ENCODE measurements at places on chromosomes 4 and X.

- no peak for DNase-seq
These were observed 47.3 kb downstream of the SEPSECS start for GRCh38 chr4:25112995-25113380.

- no peak for DNase-seq
These were observed 50.0 kb downstream of the GALNT7 start for GRCh38 chr4:173218411-173219125.

GRCh38 chr4:108149588-108150380 lies 18.9 kb downstream of the LEF1 start:
- DNase-seq: no peak

DNA sequence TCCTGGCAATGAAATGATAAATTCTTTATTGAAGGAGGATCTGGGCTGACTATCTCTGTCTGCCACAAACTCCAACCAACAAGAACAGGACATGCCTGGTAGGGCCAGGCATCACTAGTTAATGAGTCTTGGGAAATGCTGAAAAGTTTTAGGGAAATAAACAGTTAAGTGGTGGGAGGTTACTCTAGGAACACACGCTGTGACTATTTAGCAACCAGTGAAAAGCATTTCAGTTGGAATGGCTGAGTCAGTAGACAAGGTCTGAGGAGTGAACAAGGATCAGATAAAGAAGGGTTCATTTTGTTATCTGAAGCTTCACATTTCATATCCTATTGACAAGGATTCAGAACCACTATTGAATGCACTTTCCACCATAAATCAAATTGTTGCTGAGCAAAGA lies 394.9 kb upstream of the BOD1L1 start:
- DNase-seq: no peak

GRCh38 chr4:3877236-3877635 lies 111.1 kb downstream of the ADRA2C start:
- DNase-seq: no peak

DNA sequence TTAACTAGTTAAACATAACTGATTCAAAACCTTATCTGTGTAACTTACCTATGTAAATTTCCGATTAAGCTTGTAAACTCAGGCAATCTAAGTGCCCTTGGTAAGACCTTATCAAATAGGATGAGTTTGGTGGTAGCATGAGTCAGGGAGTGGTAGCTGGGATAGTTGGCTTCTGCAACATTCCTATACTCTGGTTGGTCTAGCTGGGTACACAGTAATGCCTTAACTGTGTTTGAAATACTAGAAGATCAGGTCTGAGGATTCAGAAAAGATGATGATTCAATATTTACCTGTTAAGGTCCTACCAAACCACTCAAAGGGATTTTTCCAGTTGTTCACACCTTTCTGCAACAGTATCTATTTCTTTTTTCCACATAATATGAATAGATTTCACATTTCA lies 5.3 kb downstream of the YIPF7 start:
- no peak for DNase-seq

GRCh38 chr4:59729321-59729720 lies 1470.8 kb upstream of the ADGRL3 start:
- DNase-seq: no peak

- DNase-seq: no peak
These were observed 186.9 kb downstream of the NR3C2 start for GRCh38 chr4:148255344-148255720.

DNA sequence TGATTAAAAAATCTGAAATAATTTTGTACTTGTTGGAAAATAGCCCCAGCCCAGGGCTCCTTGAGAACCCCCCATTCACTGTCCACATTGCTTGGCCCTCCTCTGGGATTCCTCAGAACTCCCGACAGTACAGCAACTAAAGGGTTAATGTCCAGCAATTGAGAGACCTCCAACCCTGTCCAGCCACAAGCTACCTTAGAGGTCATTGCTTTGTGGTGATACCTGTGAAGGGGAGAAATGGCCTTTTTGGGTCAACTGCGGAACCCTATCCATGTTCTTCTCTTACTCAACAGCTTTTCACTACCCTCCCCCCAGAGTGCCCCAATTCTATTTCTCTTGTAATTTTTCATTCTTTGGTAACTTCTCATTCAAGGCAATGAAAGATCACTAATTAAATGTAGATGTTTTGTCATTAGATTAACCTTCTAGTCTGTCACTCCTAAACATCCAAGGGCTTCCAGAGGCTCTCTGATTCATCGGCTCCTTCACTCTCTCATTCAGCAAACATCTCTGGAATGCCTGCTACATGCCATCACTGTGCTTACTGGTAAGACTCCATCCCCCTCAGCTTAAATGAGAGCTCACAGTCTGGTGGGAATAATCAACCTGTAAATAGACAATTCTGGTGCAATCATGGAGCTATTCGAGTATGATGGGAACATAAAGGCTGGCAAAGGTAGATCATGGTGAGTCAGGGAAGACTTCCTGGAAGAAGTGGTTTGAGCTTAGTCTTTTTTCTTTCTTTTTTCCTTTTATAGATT lies 241.4 kb upstream of the PGRMC2 start:
- DNase-seq: no peak

GRCh38 chr4:40629401-40630334 lies at the start of gene RBM47:
Gene RBM47 (minus strand): TSS chr4:40629864. CDS start chr4:40438893, 190,971 bp downstream.
- DNase-seq: peak; percentile 44

- no peak for DNase-seq
These were observed 204.8 kb downstream of the TRAM1L1 start for GRCh38 chr4:116880625-116881024.

DNA sequence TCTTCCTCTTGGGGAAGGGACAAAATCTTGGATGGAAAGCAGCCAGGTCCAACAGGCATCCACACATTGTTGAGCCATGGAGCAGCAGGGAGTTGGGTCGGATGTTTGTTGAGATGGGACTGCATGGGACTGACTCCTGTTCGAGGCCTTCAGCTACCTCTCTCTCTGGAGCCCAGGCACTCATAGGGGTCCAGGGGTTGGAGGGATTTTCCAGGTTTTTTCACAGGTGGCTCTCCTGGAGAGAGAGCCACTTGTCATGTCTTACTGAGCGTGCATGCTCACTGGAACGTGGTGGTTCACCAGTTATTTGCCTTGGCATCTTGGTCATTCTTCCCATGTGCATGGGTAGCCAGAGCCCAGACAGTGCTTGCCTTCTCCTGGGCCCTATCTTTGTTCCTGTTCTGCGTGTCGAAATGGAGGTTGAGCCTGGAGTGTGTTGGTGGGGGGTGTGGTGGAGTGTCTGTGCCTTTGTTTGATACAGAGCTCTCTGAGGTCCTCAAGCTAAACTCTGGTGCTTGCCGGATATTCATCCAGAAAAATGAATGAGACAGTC lies 60.6 kb downstream of the NBDY start:
- no peak for DNase-seq

- no peak for DNase-seq
These were observed 227.1 kb downstream of the MID1 start for GRCh38 chrX:10393241-10393640.

DNA sequence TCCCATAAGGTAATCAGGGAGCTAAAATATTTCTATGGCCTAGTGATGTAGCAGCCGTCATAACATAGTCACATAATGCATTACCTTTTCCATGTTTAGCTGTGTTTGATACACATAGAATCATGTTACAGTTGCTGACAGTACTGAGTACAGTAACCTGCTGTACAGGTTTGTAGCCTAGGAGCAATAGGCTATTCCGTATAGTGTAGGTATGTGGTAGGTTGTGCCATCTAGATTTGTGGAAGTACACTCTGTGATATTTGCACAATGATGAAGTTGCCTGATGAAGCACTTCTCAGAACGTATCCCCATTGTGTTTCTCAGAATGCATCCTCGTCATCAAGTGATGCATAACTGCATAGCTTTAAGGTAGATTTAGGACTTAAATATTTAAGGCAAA lies 495.6 kb upstream of the ZFP42 start:
- no peak for DNase-seq

DNA sequence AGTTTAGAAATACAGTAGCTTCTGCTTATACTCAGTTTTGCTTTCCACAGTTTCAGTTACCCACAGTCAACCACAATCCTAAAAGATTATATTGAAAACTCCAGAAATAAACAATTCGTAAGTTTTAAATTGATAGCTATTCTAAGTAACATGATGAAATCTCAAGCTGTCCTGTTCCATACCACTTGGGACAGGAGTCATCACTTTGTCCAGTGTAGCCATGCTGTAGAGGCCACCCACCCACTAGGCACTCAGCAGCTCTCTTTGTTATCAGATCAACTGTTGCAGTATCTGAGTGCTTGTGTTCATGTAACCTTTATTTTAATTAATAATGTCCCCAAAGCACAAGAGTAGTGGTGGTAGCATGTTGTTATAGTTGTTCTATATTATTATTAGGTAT lies 117.5 kb upstream of the IQCM start:
- DNase-seq: no peak

- no peak for DNase-seq
These were observed 70.5 kb downstream of the GRIA2 start for GRCh38 chr4:157291071-157291470.

DNA sequence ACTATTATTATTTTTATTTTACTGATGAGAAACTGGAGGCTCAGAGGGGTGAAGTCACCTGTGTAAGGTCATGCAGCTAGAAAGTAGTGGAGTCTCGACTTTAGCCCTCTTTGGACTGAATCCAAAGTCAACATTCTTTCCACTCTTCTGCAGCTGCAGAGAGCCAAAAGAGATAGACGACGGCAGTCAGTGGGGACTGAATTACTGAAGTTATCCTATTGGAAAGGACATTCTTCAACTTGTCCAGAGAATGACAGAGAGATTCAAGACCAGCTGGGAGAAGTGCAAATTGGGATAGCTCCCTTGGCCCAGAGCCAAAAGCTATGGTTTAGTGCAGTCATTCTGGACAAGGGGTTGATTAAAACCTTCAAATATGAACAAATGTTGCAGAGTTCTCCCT lies 42.5 kb downstream of the VGLL1 start:
- DNase-seq: no peak

GRCh38 chr4:183256756-183257385 lies 63.2 kb downstream of the CLDN22 start:
- peak; percentile 54 for DNase-seq

DNA sequence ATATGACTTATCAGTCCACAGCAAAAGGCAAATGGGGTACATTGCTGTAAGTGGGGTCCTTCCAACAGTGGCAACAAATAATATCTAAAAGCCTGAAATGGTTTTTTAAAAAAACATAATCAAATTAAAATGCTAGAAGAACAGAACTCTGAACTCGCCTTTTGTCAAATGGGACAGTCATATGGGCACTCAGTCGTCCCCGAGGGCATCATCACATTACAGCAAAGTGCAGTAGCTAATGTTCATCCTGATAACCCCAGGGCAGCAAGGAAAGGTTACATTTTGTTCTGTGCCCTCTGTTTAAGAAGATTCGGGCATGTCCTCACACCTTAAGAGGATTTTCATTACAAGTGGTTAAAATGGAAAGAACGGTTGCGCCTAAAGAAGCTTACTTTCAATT lies 997.9 kb upstream of the TENM3 start:
- no peak for DNase-seq

GRCh38 chr4:139042981-139043460 lies 27.4 kb downstream of the NOCT start:
- no peak for DNase-seq

- DNase-seq: no peak
These were observed 1.7 kb upstream of the ABRAXAS1 start for GRCh38 chr4:83486457-83487129.

DNA sequence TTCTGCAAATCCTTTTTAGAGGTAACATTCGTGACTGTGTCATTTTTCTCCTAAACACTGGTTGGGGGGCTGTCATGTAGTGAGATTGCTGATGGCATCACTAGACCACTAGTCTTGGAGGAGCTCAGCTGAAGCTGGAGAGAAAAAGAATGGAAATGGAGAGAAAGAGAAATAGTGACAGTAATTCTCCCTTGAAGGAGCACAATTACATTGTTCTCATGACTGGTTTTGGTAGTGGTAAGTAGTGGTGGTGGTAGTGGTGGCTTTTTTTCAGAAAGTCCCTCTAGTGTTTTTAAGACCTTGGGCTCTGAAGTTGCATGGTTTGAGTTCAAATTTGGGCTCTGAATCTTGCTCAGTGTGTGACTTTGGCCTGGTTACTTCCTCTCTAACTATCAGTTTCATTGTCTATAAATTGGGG lies 99.8 kb downstream of the LARP7 start:
- no peak for DNase-seq

GRCh38 chr4:153448003-153448731 lies 18.0 kb upstream of the TMEM131L start:
- DNase-seq: no peak

DNA sequence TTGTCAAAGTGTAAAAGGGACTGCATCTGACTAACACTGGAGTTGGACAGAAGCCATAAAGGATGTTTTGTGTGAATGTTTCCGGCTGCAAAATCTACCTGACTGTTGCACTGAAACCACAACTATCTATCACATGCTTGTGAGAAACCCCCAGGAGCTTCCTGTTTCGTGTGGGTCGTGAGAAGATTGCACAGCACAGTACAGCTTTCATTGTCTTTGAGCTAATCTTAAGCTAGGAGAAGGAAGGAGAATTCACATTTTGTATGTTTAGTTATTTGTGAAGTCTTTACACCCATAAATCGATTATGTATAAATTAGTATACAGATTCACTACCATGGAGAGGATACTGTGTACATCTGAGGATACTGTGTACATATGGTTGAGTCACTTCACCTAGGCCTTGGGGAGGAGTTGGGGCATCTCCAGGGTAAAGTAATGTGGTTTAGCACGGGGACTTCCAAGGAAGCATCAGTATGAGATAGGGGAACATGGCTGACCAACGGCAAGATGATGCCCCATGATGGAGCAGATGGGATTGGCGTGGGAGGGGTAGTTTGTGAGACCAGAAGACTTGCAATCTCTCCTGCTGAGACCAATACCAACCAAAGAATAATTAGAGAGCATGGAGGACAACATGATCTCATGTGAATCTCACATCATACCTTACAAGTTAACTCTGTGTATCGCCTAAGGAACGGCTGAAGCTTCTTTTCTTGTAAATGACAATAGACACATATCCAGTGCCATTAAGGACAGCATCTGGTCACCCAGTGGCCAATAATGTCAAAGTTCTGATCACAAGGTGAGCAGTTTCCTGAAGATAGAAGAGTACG lies 43.1 kb upstream of the FAM9C start:
- peak; percentile 76 for DNase-seq

- DNase-seq: no peak
These were observed 247.4 kb downstream of the FMR1NB start for GRCh38 chrX:148228521-148228920.

GRCh38 chr4:181650033-181650825 lies 593.0 kb upstream of the TENM3 start:
- DNase-seq: no peak

DNA sequence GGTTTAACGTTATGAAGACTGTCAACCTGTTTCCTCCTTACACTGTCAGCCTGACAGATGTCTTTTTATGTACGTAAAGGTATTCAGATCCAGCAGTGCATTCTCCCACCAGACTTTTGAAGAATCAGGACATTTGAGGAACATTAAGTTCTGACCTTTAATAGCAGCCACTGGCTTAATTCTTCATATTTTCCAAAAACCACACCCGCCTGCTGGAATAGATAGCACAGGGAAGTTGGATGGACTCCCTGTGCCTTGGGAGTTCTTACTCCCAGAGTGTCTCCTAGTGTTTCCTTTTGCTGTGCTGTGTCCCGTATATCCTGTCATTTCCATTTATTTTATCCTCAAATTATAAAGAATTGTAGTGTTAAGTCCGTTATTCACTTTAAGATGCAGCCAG lies 94.5 kb downstream of the AFF1 start:
- DNase-seq: no peak

- DNase-seq: no peak
These were observed 126.6 kb upstream of the ACSL4 start for GRCh38 chrX:109859651-109860050.
